ENCODE measurements at places on chromosomes 7 and 10.

DNA sequence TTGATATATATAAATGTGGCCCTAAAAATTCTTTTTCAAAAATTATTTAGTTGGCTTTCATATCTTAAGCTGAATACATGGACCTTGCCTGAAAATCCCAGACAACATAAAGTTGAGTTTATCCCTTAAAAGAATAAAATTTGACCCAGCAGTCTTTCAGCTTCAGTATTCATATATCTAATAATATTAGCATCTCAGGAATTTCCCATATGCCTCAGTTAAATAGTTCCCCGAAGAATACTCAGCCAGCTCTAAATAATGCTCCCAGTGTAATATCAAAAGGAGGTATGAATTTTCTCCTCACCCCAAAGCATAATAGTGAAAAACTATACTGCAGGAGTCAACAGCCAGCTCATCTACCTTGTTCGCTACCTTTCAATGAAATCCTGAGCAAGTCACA is 145.9 kb downstream of the CTNNA3 start:
- no peak overlapping the region for H3K27ac ChIP-seq
- DNase-seq: no peak
- H3K36me3 ChIP-seq: no peaks in the 10 kb centered on the region
- H3K4me3 ChIP-seq: no peak overlapping the region
- no peaks in the 10 kb centered on the region for H3K27me3 ChIP-seq

- H3K4me3 ChIP-seq: no peak overlapping the region
- no peaks in the 10 kb centered on the region for H3K4me1 ChIP-seq
- peaks cover 2% of the 10 kb centered on the region for H3K36me3 ChIP-seq
- no peaks in the 10 kb centered on the region for H3K27me3 ChIP-seq
These were observed 44.6 kb downstream of the PHTF2 start for GRCh38 chr7:77843194-77843593.

- no peak for DNase-seq
- no peaks in the 10 kb centered on the region for H3K27me3 ChIP-seq
- no peaks in the 10 kb centered on the region for H3K36me3 ChIP-seq
- no peak overlapping the region for H3K27ac ChIP-seq
- no peak overlapping the region for H3K4me3 ChIP-seq
- no peaks in the 10 kb centered on the region for H3K4me1 ChIP-seq
These were observed 41.7 kb upstream of the DUSP5 start for GRCh38 chr10:110456046-110456445.

DNA sequence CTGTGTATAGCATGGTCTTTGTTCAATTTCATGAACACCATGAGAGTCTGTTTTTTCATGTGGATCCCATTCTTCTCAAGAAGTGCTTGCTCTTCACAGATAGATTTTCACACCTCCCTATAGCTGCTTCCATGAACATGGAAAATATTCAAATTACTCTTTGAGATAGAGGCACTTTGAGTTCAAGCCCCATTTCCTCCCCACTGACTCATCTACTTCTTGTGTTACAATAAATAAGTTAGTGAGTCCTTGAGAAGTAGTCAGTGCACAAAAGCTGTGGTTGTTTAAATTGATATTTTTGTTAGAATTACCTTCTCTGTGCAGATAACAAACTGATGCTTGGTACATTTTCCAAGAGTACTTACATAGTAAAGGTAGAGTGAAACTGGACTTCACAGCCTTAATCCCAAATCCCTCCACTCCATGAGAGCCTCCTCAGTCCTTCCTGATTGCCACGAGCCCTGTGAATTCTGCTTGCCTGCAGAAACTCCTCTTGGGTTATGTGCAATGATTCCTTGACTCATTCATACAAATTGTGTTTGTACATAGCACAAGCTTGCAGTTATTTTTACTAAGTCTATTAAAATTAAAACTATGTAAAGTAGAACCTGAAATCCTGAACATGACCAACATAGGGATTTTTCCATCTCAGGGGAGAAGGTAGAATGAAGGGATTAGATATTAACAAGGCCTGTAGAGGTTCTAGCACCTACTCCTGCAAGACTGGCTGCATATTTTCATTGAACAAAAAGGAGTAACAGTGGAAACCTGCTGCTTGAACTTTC is 496.2 kb downstream of the TNS3 start:
- no peaks in the 10 kb centered on the region for H3K36me3 ChIP-seq
- no peak overlapping the region for H3K4me3 ChIP-seq
- H3K27me3 ChIP-seq: no peaks in the 10 kb centered on the region
- no peak overlapping the region for H3K27ac ChIP-seq
- no peak for DNase-seq

- H3K36me3 ChIP-seq: peaks cover 11% of the 10 kb centered on the region
- no peaks in the 10 kb centered on the region for H3K27me3 ChIP-seq
- no peak for DNase-seq
- H3K27ac ChIP-seq: no peak overlapping the region
- no peak overlapping the region for H3K4me3 ChIP-seq
These were observed 124.4 kb downstream of the ZNF33B start for GRCh38 chr10:42513921-42514320.

DNA sequence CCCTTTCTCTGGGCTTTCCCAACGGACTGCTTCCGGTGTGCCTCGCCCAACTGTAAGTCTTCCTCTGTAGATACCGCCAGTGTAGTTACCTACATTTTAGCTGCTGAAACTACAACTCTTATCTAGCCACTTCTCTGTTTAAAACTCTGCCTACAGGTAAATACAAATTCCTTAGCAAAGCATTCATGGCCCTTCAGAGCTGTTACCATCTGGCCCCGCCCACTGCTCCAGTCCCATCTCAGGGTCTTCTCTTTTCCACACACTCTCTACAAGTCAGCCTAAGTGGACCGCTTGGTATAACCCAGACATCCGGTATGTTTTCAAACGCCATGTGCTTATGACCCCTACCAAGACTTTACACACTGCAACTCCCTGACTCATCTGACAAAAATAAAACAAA is 41.0 kb upstream of the LAMB4 start:
- no peak overlapping the region for H3K4me3 ChIP-seq
- H3K36me3 ChIP-seq: no peaks in the 10 kb centered on the region
- H3K27me3 ChIP-seq: no peaks in the 10 kb centered on the region
- no peak for DNase-seq
- H3K4me1 ChIP-seq: no peaks in the 10 kb centered on the region
- no peak overlapping the region for H3K27ac ChIP-seq

- no peak overlapping the region for H3K27ac ChIP-seq
- H3K4me1 ChIP-seq: no peaks in the 10 kb centered on the region
- no peak overlapping the region for H3K4me3 ChIP-seq
- no peaks in the 10 kb centered on the region for H3K36me3 ChIP-seq
- H3K27me3 ChIP-seq: no peaks in the 10 kb centered on the region
- no peak for DNase-seq
These were observed 306.2 kb upstream of the MKI67 start for GRCh38 chr10:128432423-128432822.

DNA sequence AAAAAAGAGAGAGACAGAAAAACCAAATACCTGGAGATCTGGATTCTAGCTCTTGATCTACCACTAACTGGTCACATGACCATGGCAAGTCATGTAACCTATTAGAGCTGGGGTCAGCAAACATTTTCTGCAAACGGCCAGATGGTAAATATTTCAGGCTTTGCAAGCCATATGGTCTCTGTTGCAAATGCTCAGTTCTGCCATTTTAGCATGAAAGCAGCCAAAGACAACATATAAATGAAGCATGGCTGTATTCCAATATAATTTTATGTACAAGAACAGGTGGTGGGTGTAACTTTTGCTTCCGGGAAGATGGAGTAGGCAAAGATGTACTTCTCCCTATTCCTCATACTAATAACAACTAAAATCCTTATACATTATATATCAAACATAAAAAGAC is 6.7 kb downstream of the FRA10AC1 start:
- H3K36me3 ChIP-seq: peaks cover 6% of the 10 kb centered on the region
- no peak for DNase-seq
- no peak overlapping the region for H3K4me3 ChIP-seq
- H3K4me1 ChIP-seq: no peaks in the 10 kb centered on the region

DNA sequence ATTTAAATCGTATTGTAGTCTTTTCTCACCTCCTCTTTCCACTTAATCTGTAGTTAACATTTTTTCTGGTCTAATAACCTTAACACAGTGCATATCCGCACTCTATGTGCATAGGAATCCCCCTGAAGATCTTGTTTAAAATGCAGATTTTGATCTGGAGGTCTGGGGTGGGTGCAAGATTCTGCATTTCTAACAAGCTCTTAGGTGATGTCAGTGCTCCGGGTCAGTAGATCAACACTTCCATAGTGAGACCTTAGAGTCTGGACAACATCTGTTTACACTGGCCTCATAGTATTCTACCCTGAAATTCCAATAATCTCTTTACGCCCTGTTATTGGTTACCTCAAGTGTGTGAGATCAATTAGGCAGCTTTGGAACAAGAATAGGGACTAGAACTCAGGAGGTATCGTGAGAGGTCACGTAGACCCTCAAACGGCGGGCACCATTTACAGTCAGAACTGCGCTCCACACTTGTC is 434 bp upstream of the PLEKHA8 start:
- H3K4me3 ChIP-seq: peak overlapping the region; percentile 91
- peaks cover 63% of the 10 kb centered on the region for H3K4me1 ChIP-seq
- no peaks in the 10 kb centered on the region for H3K36me3 ChIP-seq
- H3K27ac ChIP-seq: peak overlapping the region; percentile 95

GRCh38 chr7:50982626-50983025 is 199.9 kb upstream of the GRB10 start:
- no peak for DNase-seq
- H3K4me1 ChIP-seq: no peaks in the 10 kb centered on the region
- H3K36me3 ChIP-seq: no peaks in the 10 kb centered on the region
- H3K27me3 ChIP-seq: no peaks in the 10 kb centered on the region
- H3K27ac ChIP-seq: no peak overlapping the region
- no peak overlapping the region for H3K4me3 ChIP-seq

DNA sequence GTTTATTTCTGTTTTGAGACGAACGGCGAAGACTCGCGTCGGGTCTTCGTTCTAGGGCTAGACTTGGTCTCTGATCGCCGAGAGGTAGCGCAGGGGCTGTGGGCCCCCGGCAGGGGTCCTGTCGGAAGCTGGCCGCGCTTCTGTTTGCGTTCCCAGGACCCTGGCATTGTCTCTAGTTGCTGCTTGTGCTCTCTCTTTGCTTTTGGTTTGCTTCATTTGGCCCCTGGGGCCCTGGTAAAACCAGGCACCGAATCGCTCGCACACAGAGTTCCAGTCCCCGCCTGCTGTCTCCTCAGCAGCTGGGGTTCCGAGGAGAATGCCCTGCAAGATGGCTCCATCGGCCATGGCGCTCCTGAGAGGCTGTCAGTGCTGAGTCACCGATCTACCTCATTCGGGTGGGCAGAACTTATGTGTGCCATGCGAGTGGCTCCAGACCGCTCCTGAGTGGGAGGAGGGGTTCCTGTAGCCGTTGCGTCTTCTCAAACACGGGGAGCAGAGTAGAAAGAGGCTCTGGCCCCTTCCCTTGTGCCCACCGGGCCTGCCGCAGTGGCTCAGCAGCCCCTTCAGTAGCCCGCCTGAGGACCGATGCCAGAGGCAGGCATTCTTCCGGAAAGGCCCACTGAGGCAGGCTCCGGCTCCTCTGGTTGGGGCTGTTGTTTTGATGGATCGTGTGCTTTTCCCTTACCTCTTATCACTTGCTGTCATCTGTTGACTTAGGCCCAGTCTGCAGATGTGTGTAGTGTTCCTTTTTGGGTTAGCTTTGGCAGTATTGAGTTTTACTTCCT is 826 bp downstream of the CHPF2 start:
- peak overlapping the region; percentile 99 for H3K4me3 ChIP-seq
- H3K27me3 ChIP-seq: no peaks in the 10 kb centered on the region
- H3K27ac ChIP-seq: peak overlapping the region; percentile 86
- no peak for DNase-seq
- no peaks in the 10 kb centered on the region for H3K4me1 ChIP-seq
- H3K36me3 ChIP-seq: peaks cover 35% of the 10 kb centered on the region

GRCh38 chr7:154425271-154425670 is 373.1 kb downstream of the DPP6 start:
- H3K27me3 ChIP-seq: no peaks in the 10 kb centered on the region
- no peak for DNase-seq
- no peaks in the 10 kb centered on the region for H3K36me3 ChIP-seq

DNA sequence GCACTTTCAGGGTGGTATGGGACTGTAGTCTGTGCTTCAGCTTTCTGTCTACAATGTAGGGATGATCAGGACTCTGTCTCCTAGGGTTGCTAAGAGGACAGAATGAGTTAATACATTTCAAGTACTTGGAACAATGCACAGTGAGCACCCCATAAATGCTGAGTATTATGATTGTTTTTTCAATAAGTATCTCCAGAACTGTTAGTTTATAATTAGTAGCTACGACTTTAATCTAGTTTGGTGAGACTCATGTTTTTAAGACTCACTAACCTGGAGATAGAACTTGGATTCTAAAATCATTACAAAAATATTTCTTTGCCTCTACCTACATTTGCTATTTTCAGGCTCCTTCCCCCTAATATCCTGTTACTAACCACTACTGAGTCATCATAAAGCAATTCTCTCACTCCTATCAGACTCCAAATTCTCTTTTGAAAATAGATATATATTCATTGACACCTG is 95.3 kb downstream of the CPED1 start:
- no peak overlapping the region for H3K4me3 ChIP-seq
- H3K27me3 ChIP-seq: no peaks in the 10 kb centered on the region
- H3K27ac ChIP-seq: no peak overlapping the region
- no peak for DNase-seq

DNA sequence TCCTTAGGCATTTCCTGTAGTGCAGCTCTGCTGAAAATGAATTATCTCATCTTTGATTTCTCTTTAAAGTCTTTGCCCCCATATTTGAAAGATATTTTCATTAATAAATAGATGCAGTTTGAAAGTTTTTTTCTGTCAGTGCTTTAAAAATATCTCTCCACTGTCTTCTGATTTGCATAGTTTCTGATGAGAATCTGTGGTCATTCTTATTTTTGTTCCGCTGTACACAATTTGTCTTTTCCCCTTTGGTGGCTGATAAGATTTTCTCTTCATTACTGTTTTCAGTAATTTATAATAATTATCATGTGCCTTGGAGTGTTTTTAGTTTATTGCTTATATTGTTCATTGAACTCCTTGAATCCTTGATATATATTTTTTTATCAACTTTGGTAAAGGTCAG is 7.0 kb upstream of the GHRHR start:
- no peak overlapping the region for H3K27ac ChIP-seq
- no peaks in the 10 kb centered on the region for H3K4me1 ChIP-seq
- H3K4me3 ChIP-seq: no peak overlapping the region

DNA sequence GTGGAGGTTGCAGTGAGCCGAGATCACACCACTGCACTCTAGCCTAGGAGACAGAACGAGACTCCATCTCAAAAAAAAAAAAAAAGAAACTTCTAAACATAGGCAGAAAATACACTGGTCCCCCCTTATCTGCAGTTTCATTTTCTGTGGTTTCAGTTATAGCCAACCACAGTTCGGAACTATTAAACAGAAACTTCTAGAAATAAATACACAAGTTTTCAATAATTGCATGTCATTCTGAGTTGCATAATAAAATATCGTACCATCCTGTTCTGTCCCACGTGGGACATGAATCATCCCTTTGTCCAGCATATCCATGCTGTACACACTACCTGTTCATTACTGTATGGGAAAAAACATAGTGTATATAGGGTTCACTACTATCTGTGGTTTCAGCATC is 8.0 kb downstream of the XRCC2 start:
- H3K36me3 ChIP-seq: no peaks in the 10 kb centered on the region
- H3K4me3 ChIP-seq: no peak overlapping the region
- H3K27ac ChIP-seq: no peak overlapping the region
- no peaks in the 10 kb centered on the region for H3K4me1 ChIP-seq
- DNase-seq: no peak
